ENCODE measurements at places on chromosomes 3 and 15.

DNA sequence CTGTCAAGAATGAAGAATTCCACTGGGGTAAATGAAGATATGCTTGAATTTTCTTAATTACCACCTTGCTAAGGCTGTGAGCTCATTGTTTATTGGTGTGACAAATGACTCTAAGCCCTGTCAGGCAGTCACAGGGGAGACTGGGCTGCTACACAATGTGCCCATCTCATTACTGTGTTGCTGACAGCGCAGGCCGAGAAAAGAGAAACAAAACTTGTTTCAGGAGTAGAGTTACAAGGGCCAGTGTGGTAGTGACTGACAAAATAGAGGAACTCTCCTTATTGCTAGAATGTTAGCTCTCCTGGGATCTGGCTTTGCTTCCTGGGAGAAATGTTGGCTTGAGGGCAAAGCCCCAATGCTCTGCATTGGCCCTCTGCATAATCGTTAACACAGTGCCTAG, 130.4 kb upstream of the CRBN start:
- no peak for DNase-seq

DNA sequence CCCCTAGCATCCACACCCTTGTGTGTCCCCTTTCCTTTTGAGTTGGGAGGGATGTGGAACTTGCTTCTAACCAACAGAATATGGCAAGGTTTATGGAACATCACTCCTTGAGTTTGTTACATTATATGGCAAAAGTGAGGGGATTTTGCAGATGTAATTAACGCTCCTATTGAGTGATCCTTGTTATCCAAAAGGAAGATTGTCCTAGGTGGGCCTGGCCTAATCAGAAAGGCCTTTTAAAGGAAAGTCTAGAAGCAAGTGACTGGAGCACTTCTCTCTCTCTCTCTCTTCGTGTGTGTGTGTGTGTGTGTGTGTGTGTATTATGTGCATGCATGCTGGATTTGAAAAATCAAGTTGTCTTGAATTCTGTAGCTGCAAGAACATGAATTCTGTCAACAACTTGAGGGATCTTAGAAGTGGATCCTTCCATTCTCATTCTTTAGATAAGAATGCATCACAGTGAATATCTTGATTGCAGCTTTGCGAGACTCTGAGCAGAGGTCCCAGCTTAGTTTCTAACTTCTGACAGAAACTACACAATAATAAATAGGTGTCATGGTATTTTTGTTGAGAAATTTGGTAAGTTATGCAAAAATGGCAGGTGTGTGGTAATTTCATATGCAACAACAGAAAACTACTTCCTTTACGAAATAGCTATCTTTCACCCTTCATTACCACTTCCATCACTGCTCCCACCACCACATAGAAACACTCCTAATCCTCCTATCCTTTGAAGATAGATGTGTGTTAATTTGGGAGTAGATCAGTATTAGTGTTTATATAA, 360.9 kb upstream of the CBLB start:
- no peak for DNase-seq

GRCh38 chr15:92196342-92196741, 197.3 kb upstream of the ST8SIA2 start:
- DNase-seq, result no peak

DNA sequence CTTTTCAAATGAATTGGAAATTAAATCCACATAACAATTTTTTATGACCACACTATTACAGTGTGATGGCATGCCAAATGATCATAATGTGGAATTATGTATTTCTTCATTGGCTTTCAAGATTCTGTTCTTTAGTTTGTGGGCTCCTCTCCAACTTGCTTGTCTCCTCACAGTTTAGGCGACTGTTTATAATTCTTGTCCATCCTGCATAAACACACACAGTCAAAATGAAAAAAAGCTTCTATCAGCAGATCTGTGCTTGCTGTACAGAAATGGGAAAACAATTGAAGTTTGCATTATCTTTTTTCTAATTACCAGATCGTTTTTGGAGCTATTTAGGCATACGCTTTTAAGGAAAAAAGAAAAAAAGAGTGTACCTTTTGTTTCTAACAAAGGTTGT, 37.0 kb downstream of the OPA1 start:
- no peak for DNase-seq

DNA sequence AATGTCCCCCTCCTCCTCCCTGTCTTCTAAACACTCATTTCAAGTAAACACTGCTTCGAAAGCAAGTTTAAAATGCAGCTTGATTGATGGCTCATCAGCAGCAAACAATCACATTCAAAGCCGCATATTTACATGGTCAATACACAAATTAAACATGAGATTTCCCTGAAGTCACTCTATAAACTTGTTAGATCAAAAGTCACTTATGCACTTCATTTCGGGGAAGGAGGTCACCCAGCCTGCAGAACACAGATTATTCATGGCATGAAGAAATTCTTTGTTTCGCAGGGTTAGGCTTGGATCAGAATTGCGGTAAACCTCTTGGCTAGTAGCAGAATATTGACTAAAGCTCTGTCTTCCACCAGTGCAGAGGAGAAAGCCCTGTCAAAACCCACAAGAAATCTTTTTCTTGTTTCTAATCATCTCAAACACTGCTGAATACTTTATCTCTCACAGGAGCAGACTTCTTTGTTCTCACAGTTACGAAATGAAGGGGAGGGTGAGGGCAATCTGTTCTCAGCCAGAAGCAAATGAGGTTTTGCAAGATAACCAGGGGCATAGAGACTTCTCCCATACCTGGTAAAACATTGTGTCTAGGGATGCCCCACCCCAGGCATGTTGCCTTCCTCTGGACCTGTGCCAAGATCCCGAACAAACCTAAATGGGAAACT, 133.3 kb upstream of the CHL1 start:
- no peak for DNase-seq

- no peak for DNase-seq
Measured at GRCh38 chr15:68699124-68699880, 120.5 kb downstream of the CORO2B start.

DNA sequence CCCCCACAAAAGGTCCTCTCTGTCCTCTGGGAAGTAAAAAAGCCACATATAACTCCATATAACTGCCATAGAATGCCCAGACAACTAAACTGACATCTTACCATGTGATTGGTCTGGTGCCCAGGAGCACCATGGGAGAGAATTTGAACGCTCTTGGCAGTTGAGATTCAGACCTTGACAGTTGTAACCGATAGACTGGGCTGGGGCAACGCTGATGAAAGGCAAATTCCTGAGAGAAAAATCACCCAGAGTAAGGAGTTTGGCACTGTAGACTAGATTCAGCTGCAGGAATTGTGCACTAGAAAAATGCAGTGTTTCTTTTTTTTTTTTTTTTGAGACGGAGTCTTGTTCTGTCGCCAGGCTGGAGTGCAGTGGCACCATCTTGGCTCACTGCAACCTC, 240.5 kb downstream of the SOX2 start:
- DNase-seq, result no peak

GRCh38 chr3:69389520-69390248, 3.8 kb upstream of the FRMD4B start:
- no peak for DNase-seq

- DNase-seq, result no peak
Measured at GRCh38 chr15:66390678-66391077, 4.0 kb downstream of the MAP2K1 start.

DNA sequence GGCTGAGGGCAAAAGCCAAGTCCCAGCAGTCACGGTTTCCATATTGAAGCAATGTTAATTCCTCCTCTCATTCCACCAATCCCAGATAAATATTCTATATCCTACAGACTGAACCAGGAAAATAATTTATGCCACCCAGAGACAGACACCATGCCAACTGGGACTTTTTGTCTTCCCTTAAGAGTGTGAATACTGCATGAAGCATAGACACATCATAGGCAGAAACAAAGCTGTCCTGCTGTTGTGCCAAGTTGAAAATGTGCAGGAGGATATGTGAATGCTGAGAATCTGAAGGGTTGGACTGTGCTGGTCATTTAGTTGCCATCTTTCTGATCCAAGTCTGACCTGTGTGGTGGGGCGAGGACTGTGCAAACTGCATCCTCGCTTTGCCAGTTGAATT, 37.7 kb downstream of the RFTN1 start:
- DNase-seq, result no peak

- DNase-seq, result no peak
Measured at GRCh38 chr3:30597131-30597768, 9.2 kb upstream of the TGFBR2 start.

All from stimulated activated CD8-positive, alpha-beta memory T cell treated with anti-CD3 and anti-CD28 coated beads, Interleukin-2, amount 100 ng/mL, for 48 hours (primary cell).